ENCODE measurements at places on chromosomes 2 and 18. TPM values are rescaled to one million over a fixed set of nuclear protein-coding genes. Genes with fewer than 3 reads are reported as not detected.

CHST9 gene
- total RNA-seq: not detected

OR6B2 gene
- not detected for total RNA-seq

RESP18 gene
- not detected for total RNA-seq

FER1L5 gene
- total RNA-seq: not detected

KLHL30 gene
- not detected for total RNA-seq

All from activated T-helper 1 cell treated with anti-CD3 and anti-CD28 coated beads, Interleukin-12 subunit alpha, Interleukin-12 subunit beta, Interleukin-2, Interleukin-4 antibody, amounts not matched to agents 30 ng/mL and 10 ng/mL and 1 ng/mL, durations not matched to agents 14 hours and 24 hours and 36 hours (primary cell).